ENCODE measurements at places on chromosomes 4 and X.

GRCh38 chr4:174946246-174946645 lies 28.1 kb downstream of the ADAM29 start:
- no peaks in the 10 kb centered on the region for H3K4me1 ChIP-seq
- no peak for DNase-seq
- H3K4me3 ChIP-seq, result no peak overlapping the region

- DNase-seq, result peak; percentile 81
- no peak overlapping the region for H3K27ac ChIP-seq
- H3K4me1 ChIP-seq, result peaks cover 8% of the 10 kb centered on the region
These were observed 991 bp downstream of the RAP2C start for GRCh38 chrX:132218100-132218812.

GRCh38 chrX:34140816-34141215 lies 8.7 kb upstream of the FAM47A start:
- H3K4me3 ChIP-seq, result no peak overlapping the region
- no peak overlapping the region for H3K27ac ChIP-seq
- H3K4me1 ChIP-seq, result no peaks in the 10 kb centered on the region
- no peak for DNase-seq
- H3K27me3 ChIP-seq, result no peaks in the 10 kb centered on the region

- no peak overlapping the region for H3K4me3 ChIP-seq
- no peaks in the 10 kb centered on the region for H3K4me1 ChIP-seq
- H3K36me3 ChIP-seq, result no peaks in the 10 kb centered on the region
These were observed 8.6 kb downstream of the SPATA4 start for GRCh38 chr4:176186671-176187395.

GRCh38 chr4:1565598-1566295 lies 118.4 kb downstream of the FAM53A start:
- no peak for DNase-seq
- H3K27ac ChIP-seq, result no peak overlapping the region
- H3K27me3 ChIP-seq, result no peaks in the 10 kb centered on the region
- no peaks in the 10 kb centered on the region for H3K36me3 ChIP-seq

DNA sequence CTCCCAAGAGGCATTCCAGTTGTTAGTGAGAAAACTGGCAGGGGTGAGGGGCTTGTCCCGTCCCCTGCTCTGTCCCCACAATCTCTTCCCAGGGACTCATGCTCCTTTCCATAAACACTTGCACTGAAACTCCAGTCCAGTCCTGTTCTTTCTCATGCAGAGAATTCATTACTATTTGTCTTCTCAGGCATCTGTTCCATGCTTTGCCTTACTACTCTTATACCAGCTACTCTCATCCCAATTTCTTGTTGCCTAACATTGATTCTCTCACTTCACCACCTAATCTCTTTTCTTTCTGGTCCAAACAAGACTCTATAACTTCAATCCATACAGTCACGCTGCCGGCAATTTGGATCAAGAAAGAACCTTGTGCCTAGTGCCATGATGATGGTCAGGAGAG lies 97.1 kb upstream of the VEGFC start:
- no peaks in the 10 kb centered on the region for H3K4me1 ChIP-seq
- H3K36me3 ChIP-seq, result no peaks in the 10 kb centered on the region
- H3K27ac ChIP-seq, result no peak overlapping the region
- H3K27me3 ChIP-seq, result no peaks in the 10 kb centered on the region
- DNase-seq, result no peak

DNA sequence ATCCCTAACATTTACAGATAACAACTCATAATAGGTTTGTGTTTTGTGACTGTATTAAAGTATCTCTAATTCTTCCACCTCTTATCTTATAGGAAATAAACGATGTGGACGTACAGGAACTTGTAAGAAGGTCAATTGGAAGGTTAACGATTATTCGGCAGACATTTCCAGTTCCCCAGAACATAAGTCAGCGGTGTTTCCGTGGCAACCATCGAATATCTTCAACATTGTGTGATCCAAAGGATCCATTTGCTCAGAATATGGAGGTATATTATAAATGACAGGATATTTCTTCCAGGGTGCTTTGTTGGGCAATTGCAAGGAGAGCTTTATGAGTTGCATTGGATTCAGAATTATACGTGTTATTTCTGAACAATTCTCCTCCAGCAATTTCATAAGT lies 611.9 kb upstream of the ATOH1 start:
- H3K4me1 ChIP-seq, result peaks cover 12% of the 10 kb centered on the region
- H3K27ac ChIP-seq, result no peak overlapping the region
- no peaks in the 10 kb centered on the region for H3K27me3 ChIP-seq
- DNase-seq, result no peak

GRCh38 chr4:142875117-142875516 lies 29.0 kb upstream of the INPP4B start:
- H3K4me3 ChIP-seq, result no peak overlapping the region
- no peaks in the 10 kb centered on the region for H3K4me1 ChIP-seq
- H3K36me3 ChIP-seq, result no peaks in the 10 kb centered on the region
- no peak overlapping the region for H3K27ac ChIP-seq
- DNase-seq, result peak; percentile 35

DNA sequence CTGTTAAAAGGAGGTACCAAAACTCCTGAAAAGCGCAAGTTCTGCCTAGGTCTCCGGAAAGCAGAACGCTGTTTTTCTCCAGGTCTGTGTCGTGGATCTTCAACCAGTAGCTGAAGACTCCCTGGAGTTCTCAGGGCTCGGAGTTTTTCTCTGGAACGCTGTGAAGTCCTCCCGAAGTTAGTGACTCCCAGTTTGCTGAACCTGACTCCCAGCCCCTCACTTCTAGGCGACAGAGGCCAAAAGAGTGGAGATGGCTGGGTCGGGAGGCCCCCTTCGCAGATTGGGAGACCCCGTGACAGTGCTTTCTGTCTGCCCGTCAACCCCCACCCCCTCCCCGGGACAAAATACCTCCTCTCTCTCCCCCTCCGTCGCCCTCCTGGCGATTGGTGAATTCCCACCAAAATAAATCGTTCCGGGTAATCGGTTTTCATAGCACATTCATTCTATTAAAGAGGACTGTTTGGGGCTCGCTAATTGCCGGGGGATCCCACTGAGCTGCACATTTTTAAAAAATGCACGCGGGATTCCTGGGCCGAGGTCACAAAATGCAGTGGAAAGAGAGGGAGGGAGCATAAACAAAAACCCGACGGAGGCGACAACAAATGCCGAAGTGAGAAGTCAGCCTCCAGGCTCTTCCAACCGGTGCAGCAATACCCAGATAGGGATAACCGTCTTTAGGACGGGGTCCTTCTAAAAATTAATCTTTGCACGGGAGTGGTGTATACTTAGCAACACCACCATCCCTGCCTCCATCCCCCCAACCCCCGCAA lies 4.0 kb upstream of the MSX1 start:
- peak overlapping the region; percentile 24 for H3K4me3 ChIP-seq
- peak; percentile 49 for DNase-seq
- no peak overlapping the region for H3K27ac ChIP-seq
- peaks cover 99% of the 10 kb centered on the region for H3K27me3 ChIP-seq

GRCh38 chrX:110001740-110002299 lies 1.1 kb upstream of the TMEM164 start:
- H3K36me3 ChIP-seq, result no peaks in the 10 kb centered on the region
- H3K27me3 ChIP-seq, result no peaks in the 10 kb centered on the region
- DNase-seq, result no peak
- no peak overlapping the region for H3K27ac ChIP-seq
- H3K4me3 ChIP-seq, result peak overlapping the region; percentile 63

GRCh38 chr4:77342170-77342810 lies 185.3 kb downstream of the CCNG2 start:
- no peaks in the 10 kb centered on the region for H3K4me1 ChIP-seq
- H3K27me3 ChIP-seq, result no peaks in the 10 kb centered on the region
- no peak overlapping the region for H3K27ac ChIP-seq
- no peak for DNase-seq
- H3K36me3 ChIP-seq, result no peaks in the 10 kb centered on the region
- H3K4me3 ChIP-seq, result no peak overlapping the region

DNA sequence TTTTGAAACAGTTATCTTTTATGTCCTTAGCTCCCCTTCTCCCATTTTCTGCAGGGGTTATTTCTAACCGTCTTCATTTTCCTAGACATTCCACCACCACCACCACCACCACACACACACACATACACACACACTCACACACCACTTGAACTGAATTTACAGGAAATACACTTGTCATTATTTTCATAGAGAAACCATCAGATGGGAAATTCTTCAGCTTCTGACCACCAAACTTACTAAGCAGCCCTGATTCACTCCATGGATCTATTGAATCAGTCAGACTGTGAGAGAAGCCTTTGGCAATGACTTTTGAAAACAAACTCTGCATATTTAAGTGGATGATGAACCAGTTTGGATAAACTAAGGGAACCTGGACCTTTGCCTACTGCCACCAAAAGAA lies 210.1 kb upstream of the NHS start:
- H3K4me1 ChIP-seq, result no peaks in the 10 kb centered on the region
- H3K36me3 ChIP-seq, result no peaks in the 10 kb centered on the region
- no peak overlapping the region for H3K4me3 ChIP-seq
- no peak for DNase-seq

- no peak for DNase-seq
- H3K27me3 ChIP-seq, result peaks cover 94% of the 10 kb centered on the region
- no peak overlapping the region for H3K4me3 ChIP-seq
- no peak overlapping the region for H3K27ac ChIP-seq
- no peaks in the 10 kb centered on the region for H3K4me1 ChIP-seq
- no peaks in the 10 kb centered on the region for H3K36me3 ChIP-seq
These were observed 29.1 kb downstream of the PHOX2B start for GRCh38 chr4:41719417-41719816.

GRCh38 chrX:38656350-38656915 lies 95.1 kb downstream of the TSPAN7 start:
- H3K4me1 ChIP-seq, result no peaks in the 10 kb centered on the region
- H3K36me3 ChIP-seq, result no peaks in the 10 kb centered on the region
- no peak overlapping the region for H3K4me3 ChIP-seq
- no peaks in the 10 kb centered on the region for H3K27me3 ChIP-seq
- no peak for DNase-seq

- no peaks in the 10 kb centered on the region for H3K27me3 ChIP-seq
- H3K36me3 ChIP-seq, result no peaks in the 10 kb centered on the region
- H3K4me1 ChIP-seq, result no peaks in the 10 kb centered on the region
- no peak for DNase-seq
These were observed 479.3 kb upstream of the ZFP42 start for GRCh38 chr4:187516224-187516623.

GRCh38 chr4:183591301-183591700 lies 67.7 kb downstream of the RWDD4 start:
- H3K27me3 ChIP-seq, result no peaks in the 10 kb centered on the region
- H3K27ac ChIP-seq, result no peak overlapping the region
- H3K36me3 ChIP-seq, result no peaks in the 10 kb centered on the region
- DNase-seq, result no peak
- no peak overlapping the region for H3K4me3 ChIP-seq

DNA sequence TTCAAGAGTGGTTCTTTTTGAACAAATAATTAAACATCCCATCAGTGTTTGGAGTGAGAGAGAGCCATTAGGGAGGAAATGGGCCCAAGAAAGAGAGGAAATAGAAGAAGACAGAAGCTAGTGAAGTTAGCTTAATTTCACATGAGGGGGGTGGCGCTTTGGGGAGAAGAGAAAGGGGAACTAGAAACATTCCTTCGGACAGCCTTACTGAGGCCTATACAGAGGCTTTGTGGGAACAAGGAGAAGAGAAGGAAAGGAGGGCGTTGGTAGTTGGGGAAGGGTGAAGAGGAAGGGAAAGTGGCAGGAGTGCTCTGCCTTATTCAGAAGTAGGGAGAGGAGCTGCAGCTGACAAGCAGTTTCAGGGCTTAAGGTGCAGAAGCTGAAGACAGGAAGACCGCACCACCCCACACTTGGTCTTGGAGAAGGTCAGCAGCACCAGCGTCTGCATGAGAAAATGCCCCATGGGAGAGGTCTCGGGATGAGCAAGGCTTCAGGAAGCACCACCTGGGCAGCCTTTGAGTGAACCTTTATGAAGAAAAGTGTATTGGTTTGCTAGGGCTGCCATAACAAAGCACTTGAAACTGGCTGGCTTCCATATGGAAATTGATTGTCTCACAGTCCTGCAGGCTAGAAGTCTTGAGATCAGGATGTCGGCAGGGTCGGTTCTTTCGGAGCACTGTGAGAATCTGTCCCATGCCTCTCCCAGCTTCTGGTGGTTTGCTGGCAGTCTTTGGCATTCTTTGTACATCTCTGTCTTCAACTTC lies 85.1 kb downstream of the KIT start:
- H3K27me3 ChIP-seq, result no peaks in the 10 kb centered on the region
- no peak for DNase-seq
- no peak overlapping the region for H3K27ac ChIP-seq
- no peaks in the 10 kb centered on the region for H3K36me3 ChIP-seq

- no peaks in the 10 kb centered on the region for H3K27me3 ChIP-seq
- H3K4me1 ChIP-seq, result no peaks in the 10 kb centered on the region
- H3K27ac ChIP-seq, result no peak overlapping the region
These were observed 277.1 kb downstream of the KLHL13 start for GRCh38 chrX:117839544-117839943.

DNA sequence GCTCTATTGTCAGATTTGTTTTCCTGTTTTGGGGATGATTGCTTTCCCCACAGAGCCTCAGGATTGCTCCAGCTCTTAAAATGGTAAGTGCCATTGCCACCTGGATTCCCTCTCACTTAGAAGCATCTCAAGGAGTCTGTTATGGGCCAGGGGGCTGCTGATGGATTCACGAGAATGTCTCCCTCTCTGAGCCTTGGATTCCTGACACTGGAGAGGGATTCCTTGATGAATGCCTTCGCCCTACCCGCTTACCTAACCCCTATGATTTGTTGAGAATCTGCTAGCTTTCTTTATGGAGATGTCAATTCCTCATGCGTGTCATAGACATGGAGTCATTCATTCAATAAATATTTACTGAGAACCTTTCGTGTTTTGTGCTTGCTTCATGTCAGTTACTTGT lies 36.9 kb upstream of the TENM3 start:
- peak overlapping the region; percentile 55 for H3K27ac ChIP-seq
- no peaks in the 10 kb centered on the region for H3K27me3 ChIP-seq
- H3K4me1 ChIP-seq, result peaks cover 36% of the 10 kb centered on the region

GRCh38 chrX:104921584-104922205 lies 298.8 kb downstream of the TEX13A start:
- H3K4me3 ChIP-seq, result no peak overlapping the region
- H3K36me3 ChIP-seq, result no peaks in the 10 kb centered on the region
- H3K27ac ChIP-seq, result no peak overlapping the region
- H3K27me3 ChIP-seq, result no peaks in the 10 kb centered on the region
- DNase-seq, result no peak
- H3K4me1 ChIP-seq, result no peaks in the 10 kb centered on the region

- H3K4me1 ChIP-seq, result no peaks in the 10 kb centered on the region
- no peak overlapping the region for H3K4me3 ChIP-seq
- DNase-seq, result no peak
- no peaks in the 10 kb centered on the region for H3K27me3 ChIP-seq
- no peak overlapping the region for H3K27ac ChIP-seq
These were observed 813 bp downstream of the TLR7 start for GRCh38 chrX:12867685-12868084.

GRCh38 chrX:107673933-107674479 lies 45.7 kb downstream of the PRPS1 start:
- no peaks in the 10 kb centered on the region for H3K36me3 ChIP-seq
- H3K27me3 ChIP-seq, result no peaks in the 10 kb centered on the region
- DNase-seq, result peak; percentile 33
- no peak overlapping the region for H3K4me3 ChIP-seq
